ENCODE measurements at places on chromosomes 1 and 21.
A peak's percentile ranks its signal among the peaks of the same experiment; 100 is the strongest.

- DNase-seq, result peak; percentile 56
Observed at GRCh38 chr1:220527908-220528678, at the start of gene MARK1. MARK1 (plus strand) TSS chr1:220528136; CDS start chr1:220528823, 687 bp downstream.

GRCh38 chr1:24898152-24898908, 31.7 kb downstream of the RUNX3 start:
- DNase-seq, result peak; percentile 7

DNA sequence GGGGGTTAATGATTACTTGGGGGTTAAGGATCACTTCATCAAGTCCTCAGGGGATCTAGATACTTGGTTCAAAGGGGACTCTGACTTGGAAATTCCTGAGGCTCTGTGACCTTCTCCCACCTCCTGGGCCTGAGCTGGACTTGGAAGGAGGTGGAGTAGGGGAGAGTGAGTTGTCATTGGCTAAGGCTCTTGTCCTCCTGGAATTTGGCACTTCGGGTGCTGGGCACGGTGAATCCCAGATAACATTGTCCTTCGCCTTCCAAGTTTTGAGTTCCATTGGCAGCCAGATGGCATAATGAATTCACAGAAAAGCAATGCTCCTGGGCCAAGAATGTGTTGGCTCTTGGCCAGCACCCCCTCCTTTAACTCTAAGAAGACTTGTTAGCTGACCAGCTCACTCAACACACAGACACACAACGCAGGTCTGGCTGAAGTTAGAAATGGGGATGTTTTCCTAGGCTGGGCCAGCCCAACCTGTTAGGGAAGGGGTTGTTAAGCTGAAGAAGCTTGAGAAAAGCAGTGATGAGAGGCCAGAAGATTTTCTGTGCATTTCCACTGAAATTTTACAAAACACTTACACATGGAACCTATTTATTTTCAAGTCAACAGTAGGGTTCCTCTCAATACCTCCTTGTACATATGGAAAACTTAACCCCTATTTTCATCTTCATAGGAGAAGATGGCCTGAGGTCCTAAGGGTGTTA, 29.7 kb downstream of the SLC26A9 start:
- peak; percentile 29 for DNase-seq

- DNase-seq, result peak; percentile 80
Observed at GRCh38 chr1:8439015-8439702, 121.2 kb downstream of the SLC45A1 start.

DNA sequence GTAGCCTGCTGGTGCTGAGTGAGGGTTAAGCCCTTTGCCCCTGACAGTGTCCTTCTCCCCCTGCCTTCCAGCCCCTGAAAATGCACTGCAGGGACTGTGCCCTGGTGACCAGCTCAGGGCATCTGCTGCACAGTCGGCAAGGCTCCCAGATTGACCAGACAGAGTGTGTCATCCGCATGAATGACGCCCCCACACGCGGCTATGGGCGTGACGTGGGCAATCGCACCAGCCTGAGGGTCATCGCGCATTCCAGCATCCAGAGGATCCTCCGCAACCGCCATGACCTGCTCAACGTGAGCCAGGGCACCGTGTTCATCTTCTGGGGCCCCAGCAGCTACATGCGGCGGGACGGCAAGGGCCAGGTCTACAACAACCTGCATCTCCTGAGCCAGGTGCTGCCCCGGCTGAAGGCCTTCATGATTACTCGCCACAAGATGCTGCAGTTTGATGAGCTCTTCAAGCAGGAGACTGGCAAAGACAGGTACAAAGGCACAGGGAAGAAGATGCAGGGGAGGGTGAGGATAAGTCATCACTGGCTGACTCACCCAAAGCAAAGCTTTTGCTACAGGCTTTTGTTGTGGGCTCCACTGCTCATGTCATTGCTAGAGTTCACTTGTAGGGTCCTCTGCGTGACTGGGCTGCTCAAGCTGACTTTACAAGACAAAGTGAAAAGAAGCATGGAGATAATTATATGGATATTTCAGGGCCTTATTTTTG, 174.9 kb downstream of the PIGK start:
- DNase-seq, result no peak

DNA sequence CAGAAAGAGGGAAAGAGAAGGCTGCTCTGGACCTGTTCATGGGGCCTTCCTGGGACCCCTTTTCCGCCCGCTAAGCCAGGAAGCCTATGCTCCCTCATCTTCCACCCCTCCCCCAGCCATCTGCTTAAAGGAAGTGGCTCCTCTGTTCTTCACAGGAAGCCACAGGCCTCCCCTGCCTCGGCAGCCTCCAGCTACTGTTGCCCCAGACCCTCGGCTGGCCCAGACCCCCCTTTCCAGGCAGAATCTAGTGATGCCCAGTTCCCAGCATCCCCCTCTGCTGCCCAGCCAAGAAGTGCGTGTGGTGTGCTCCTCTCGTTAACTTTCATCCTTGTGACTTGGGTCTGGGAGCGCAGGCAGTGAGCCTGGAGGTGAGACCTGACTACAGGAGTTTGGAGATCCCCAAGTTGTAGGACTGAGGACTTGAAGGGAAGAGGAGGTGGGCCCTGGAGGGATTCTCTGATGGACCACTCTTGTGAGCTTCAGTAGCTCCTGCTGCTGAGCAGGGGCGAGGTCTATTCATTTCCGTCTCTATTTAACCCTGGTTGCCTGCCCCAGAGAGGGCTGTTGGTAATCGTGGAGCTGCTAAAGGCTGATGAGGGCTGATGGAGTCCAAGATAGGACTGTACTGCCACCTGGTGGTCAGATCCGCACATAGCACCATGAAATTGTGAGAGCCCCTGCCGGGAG, 9.1 kb downstream of the IFI6 start:
- DNase-seq, result peak; percentile 89

DNA sequence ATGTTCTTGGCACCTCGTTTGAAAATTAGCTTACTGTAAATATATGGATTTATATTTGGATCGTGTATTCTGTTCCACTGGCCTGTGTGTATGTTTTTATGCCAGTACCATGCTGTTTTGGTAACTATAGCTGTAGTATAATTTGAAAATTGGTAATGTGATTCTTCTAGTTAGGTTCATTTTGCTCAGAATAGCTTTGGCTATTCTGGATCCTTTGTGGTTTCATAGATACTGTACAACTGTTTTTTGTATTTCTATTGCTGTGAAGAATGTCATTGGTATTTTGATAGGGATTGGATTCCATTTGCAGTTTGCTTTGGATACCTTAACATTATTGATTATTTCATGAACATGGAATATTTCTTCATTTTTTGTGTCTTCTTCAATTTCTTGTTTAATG, 490.2 kb downstream of the BRINP3 start:
- no peak for DNase-seq

GRCh38 chr21:45818904-45819285, 162.7 kb upstream of the COL6A1 start:
- no peak for DNase-seq

DNA sequence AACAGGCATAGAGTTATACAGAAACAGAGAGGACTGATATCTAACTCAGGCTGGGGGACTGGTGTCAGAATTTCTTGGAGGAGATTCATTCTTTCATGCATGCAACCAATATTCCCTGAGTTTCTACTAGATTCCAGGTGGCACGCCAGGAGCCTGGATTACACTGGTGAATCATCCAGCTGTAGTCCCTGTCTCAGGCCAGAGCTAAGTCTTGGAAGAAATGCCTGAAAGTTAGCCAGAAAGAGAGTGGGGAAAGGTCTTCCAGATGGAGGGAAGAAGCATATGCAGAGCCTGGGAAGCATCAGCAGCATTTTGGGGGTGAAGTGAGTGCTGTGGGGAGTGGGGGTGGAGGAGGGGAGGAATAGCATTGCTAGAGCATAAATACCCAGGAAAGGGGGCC, 239.1 kb downstream of the OMA1 start:
- no peak for DNase-seq

DNA sequence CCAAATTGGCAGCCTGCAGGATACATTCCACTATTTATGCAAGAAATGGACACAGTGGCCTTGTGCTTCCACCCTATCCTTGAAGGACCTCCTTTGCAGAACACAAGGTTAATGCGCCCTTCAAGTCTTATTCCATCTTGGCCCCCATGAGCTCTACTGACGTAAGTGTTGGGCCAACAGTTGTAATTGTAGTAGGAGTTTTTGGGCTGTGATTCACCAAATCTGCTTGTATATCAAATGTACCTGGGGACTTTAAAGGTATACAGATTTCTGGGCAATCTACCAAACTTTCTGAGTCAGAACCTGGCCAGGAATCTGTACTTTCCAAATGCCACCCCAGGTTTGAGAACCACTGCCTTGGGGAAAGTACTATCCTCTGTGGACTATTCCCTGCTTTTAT, 100.9 kb upstream of the MARK1 start:
- DNase-seq, result no peak

GRCh38 chr1:38997034-38997900, 6.2 kb downstream of the AKIRIN1 start:
- DNase-seq, result peak; percentile 55

GRCh38 chr1:204930155-204930523, 59.5 kb downstream of the NFASC start:
- no peak for DNase-seq

DNA sequence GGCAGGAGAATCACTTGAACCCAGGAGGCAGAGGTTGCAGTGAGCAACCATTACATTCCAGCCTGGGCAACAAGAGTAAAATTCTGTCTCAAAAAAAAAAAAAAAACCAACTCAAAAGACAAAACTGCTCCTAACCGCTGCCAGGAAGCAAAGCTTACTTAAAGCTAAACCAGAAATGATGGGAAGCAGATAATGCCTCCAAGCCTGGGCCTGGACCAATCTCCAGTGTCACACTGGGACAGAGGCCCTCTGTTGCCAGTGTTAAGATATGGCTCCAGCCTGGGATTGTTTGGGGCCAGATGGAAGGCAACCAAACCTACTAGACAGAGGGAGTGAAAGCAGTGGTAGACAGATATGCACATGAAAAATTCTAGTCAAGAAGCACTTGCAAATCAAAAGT, 36.9 kb downstream of the NSL1 start:
- peak; percentile 53 for DNase-seq

- DNase-seq, result no peak
Observed at GRCh38 chr1:28521502-28522164, 15.8 kb downstream of the RCC1 start.

DNA sequence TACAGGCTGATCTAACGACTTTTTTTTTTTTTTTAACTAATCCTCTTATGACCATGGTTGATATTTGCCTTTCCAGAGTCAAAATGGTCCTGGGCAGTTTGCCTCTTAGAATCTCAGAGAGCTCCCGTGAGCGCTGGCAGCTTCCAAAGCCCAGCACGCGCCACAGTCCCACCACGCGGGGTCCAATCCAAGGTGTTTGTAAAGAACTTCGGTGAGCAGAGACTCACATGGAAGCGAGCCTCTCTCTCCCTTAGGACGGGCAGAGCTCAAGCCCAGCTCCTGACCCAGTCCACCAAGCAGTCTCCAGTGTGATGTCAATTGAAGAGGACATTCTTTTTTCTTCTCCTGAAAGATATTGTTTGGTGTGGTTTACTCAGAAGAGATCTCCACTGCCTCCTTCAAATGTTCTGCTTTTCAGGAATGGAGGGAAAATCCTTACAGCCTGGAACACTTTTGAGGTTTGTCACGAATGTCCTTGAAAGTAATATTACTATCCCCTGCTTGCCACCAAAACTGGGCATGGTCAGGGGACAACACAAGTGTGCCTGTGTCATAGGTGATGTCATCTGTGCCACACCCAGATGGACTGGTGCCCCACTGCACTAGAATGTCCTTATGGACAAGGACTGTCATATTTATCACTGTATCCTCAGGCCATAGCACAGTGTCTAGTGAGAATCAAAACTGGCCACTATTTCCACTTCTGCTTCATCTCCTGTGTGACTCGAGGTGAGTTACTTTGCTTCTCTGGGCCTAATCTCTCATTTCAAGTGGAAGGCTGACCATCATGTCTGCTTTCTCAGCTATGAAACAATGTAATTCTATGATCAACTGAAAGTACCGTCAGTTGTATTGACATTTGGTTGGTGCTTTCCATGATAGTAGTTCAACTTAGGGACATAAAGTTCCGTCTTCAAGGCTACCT, 97.4 kb upstream of the EDEM3 start:
- DNase-seq, result no peak

DNA sequence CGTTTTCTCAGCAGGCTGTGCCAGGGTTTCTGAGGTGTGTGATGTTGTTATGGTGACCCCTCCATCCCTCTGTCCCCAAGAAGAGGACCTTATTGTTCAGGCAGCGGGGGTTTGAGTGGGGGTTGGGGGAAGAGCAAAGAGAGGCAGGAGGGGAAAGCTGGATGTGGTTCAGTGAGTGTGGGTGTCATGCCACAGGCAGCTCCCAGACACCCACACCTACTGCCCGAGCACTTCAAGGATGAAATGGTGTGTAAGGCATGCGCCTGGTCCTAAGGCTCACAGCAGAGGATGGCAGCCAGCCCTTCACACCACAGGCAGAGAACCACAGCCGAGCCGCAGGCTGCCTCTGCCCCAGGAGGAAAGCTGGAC, 49.9 kb upstream of the STUM start:
- no peak for DNase-seq

GRCh38 chr1:46983166-46983829, 40.2 kb upstream of the CYP4X1 start:
- no peak for DNase-seq
